Activated T-cell treated with anti-CD3 and anti-CD28 coated beads for 24 hours (primary cell): ENCODE measurements at places on chromosomes 16 and 17.

GRCh38 chr16:85261204-85261603, 148.9 kb upstream of the CIBAR2 start:
- no peak for DNase-seq

DNA sequence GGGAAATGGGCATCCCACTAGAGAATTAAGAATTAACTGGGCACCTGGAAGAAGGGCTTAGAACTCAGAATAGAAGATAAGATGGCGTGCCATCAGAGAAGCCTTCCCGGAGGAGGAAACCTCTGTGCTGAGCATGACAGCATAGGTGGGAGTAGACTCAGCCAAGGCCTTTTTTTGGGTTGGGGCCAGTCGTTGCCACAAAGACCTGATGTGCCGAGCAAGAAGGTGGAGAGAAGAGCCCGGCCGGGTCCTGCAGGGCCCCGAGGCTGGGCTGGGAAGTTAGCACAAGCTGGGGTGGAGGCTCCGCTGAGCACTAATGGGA, 1.1 kb upstream of the RAB11FIP4 start:
- DNase-seq: no peak

GRCh38 chr16:23061669-23062068, 87.6 kb downstream of the USP31 start:
- DNase-seq: no peak

DNA sequence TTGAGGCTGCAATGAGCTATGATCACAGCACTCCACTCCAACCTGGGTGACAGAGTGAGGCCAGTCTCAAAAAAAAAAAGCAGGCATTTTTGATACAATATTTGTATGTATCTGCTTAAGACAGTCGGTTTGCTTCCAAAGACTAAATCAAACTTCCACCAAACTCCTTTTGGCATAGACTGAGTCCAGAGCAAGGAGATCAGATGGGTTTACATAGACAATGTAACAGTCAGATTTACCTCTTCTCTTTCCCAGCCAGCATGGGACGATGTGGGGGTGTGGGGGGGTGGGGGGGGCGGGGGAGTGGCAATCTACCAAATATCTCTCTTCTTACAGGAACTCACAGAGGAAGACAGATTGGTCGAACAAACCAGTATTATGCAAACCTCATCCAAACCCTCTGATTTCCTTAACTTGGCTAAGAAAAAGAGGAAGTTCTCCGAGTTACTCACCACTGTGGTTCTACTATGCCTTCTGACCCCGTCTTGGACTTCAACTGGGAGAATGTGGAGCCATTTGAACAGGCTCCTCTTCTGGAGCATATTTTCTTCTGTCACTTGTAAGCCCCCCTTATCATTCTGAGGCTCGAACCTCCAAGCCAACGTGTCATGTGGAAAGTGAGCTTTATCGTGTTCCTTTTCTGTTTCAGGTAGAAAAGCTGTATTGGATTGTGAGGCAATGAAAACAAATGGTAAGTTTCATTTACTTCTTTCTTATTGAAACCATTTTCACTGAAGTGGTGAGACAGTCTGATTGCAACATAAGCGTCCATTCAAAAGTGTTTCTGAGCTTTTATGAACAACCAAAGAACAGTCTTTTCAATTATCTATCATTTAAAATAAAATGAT, at the start of gene MILR1:
TSS of gene MILR1 (plus strand) at position 451 of the 848 bp plus-strand sequence. CDS start at position 505, 54 bp downstream.
- no peak for DNase-seq

DNA sequence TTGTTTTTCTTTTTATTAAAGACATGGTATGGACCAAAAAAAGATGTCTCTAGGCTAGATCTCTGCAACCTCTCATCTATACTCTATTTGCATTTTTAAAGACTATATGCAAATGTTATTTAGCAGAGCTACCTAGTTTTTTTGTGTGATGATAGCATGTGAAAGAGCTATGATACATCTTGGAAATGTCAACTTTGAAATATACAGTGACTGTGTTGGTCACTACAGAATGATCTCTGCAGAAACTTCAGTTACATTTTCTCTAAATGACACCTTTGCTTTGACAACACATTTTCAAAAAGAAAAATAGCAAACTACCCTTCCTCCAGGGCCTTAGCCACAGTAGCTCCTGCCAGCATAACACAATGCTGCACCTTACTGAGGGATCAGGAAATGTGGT, 86.6 kb downstream of the PRKCB start:
- no peak for DNase-seq

GRCh38 chr17:74780443-74781238, 4.5 kb upstream of the NAT9 start:
- no peak for DNase-seq

DNA sequence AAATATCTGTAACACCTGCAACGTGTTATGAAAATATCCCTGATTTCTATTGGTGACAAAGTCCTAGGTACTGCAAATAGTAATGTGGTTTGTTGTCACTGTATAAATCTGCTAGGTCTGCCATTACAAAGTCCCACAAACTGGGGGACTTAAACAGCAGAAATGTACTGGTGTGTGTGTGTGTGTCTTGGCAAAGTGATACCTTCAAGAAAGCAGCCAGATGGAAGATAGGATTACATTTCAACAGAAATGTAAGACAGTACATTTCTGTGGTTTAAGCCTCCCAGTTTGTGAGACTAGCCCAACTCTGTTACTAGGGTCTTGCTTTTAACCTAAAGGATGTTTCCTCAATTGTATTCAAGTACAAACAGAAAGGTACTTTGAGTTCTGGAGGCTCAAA, 531.7 kb downstream of the NPIPA7 start:
- DNase-seq: no peak

DNA sequence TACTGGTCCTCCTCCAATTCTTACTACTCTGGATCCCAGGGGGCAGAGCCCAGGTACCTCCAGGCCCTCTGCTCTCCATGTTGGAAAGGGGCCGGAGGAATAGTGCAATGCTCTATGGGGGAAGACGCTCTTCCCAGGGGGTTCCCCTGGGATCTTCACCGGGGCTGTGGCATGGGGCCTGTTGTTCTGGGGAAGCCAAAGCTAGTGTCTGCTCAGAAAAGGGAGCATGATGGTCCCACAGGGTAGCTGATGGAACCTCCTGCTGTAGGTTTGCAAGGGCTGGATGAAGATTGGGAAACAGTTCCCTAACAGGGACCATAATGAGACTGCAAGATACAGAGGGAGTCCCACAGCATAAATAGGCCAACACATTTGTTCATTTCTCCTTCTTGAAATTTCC, 114.7 kb downstream of the IRX5 start:
- DNase-seq: no peak

- DNase-seq: no peak
Observed at GRCh38 chr17:19247473-19247872, 10.3 kb downstream of the EPN2 start.

- DNase-seq: no peak
Observed at GRCh38 chr16:21279501-21279900, 1.4 kb upstream of the CRYM start.

DNA sequence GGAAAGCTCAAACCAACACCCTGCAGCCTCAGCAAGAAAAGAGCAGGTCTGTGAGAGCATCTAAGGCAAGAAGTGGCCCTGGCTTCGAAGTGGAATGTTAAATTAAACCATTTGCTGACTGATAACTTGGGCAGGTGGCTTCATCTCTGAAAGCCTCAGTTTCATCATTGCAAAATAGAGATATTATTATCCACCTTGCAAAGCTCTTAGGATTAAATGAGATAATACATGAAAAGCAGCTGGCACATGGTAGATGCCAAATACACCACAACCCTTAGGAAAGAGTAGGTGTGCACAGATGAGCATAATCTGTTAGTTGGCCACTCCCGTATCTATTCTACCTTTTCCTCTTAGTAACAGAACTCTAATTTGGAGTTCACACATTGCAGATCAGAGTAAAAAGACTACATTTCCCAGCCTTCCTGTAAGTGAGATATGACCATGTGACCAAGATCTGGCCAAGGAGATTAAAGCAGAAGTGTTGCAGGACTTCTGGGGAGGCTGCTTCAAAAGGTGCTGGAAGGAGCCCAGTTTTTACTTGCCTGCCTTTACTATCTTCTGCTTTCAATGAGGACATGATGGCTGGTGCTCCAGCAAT, 288.7 kb downstream of the SOX9 start:
- DNase-seq: no peak

DNA sequence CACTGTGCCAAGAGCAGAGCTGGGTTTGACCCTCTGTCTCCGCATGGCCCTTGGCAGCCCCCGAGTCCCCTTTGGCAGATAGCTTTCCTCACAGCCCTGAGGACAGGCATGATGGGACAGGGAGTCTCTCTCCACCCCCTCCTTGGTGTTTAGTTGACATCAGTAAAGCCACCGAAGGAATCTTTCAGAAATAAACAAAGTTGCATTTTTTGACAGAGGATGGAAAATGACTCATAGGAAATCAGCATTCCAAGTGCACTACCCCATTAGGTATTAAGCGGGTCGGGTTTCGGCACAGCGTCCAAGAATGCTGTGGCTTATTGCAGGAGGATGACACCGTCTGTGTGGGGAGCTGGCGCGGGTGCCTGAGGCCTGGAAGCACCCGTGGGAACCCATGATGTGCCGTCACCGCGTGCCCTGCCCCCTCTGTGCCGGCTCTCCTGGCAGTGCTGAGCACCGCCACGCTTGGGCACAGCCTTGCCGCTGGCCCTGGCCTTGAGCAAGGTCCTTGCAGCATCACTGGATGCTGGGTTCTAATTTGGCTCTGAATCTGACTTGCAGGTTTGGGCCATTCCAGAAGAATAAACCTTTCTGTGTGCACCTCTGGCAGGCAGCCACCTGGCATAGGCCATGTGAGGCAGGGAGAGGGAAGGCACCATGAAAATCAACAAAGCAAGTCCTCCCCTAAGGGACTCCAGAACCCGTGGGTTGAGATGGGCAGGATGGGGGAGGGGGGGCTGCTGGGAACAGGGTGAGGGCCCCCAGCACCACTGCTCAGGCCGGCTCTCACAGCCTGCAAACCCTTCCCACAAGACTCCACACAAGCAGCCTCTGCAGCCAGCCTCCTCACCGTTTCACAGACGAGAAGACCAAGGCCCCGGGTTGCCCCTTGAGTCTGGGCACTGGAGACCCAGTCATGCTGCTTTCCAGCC, 50.5 kb upstream of the ZNF469 start:
- DNase-seq: no peak

- no peak for DNase-seq
Observed at GRCh38 chr17:15406081-15406480, 61.3 kb downstream of the CDRT4 start.

DNA sequence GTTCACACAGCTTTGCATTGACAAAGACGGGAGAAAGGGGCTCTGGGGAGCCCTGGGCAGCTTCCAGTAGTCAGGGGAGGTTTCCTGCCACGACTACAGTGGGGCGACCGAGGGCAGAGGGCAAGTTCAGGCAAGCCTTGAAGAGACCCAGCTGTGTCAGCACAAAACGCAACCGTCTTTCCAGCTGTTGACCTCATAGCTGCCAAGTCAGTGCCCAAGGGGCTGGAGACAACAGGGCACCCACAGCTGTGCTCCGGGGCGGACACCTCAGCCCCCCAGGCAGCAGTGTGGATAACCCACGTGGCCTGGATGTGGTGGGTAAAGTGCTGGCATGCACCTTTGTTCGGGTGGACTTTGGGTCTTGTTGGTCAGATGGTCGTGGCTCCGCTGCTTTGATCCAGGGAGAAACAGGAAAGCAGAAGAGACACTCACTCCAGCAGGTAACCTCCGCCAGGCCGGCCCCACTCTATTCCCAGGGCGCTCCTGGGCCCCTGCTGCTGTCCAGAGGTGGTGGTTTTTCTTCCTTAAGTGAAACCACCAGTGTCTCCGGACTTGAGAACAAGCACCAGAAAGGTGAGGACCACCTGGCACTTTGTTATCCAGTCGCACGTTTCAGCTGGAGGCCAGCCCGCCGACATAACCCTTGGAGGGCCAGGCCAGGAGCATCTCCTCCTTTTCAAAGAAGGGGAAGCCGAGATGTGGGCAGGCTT, 17.6 kb upstream of the CBX2 start:
- DNase-seq: no peak

- no peak for DNase-seq
Observed at GRCh38 chr16:66365651-66366050, 840 bp upstream of the CDH5 start.

DNA sequence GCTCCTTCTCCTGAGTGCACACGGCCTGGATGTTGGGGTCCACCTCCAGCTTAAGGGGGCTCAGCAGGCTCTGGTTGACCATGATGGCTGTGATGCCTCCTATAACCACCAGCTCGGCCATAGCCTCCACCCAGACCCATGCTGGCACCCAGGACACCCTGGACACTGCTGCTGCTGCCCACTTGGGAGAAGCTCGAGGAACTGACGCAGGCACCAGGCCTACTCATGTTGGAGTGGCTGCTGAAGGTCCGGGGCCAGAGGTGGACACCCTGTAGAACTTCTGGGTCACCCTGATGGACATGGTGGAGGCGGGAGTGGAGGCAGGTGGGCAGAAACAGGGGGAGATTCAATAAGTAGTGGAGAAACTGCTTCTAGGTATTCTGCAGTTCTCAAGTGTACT, 28.0 kb downstream of the IKZF3 start:
- no peak for DNase-seq

- DNase-seq: no peak
Observed at GRCh38 chr16:180101-180675, at the start of gene HBQ1. Gene HBQ1, plus strand, starts transcription at chr16:180459. Its CDS starts 28 bp downstream, at chr16:180487.

DNA sequence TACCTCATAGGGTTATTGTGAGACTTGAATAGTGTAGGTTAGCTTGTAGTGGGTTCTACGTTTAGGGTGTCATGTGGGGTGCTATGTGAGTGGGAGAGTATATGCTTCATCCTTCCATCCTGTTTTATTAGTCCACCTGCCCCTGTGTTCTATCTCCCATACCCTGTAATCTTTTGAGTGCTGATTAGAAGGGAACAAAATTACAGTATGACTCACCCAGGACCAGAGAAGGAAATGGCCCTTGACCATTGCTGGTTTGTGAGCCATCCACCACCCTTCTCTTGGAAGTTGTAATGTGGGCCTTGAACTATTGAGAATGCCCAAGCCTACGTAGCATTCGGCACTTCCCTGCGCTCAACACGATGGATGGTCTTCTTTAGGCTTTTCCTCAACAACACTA, 17.1 kb downstream of the SAP30BP start:
- DNase-seq: no peak

GRCh38 chr16:14202697-14203096, 131.6 kb downstream of the MRTFB start:
- no peak for DNase-seq

DNA sequence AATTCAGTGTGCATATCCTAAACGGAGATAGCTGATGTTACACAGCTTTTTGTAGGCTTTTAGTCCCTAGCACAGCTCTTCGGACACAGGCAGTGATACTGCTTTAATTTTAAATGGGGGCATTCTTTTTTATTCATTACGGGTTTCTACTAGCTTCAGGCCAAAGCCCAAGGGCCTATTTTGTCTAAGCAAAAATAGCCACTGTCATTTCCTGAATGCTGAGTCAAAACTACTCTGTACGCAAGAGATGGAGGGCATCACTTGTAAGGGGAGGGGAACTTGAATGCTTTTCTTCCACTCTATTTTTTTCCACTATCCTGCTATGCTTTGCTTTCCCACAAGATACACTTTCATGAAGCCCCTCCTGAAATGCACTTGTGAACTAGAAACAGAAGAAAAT, 360.7 kb downstream of the PMP22 start:
- DNase-seq: no peak

- no peak for DNase-seq
Observed at GRCh38 chr16:62596125-62596524, 559.9 kb upstream of the CDH8 start.
